Brain pericyte (primary cell): ENCODE measurements at places on chromosomes 4 and X.

DNA sequence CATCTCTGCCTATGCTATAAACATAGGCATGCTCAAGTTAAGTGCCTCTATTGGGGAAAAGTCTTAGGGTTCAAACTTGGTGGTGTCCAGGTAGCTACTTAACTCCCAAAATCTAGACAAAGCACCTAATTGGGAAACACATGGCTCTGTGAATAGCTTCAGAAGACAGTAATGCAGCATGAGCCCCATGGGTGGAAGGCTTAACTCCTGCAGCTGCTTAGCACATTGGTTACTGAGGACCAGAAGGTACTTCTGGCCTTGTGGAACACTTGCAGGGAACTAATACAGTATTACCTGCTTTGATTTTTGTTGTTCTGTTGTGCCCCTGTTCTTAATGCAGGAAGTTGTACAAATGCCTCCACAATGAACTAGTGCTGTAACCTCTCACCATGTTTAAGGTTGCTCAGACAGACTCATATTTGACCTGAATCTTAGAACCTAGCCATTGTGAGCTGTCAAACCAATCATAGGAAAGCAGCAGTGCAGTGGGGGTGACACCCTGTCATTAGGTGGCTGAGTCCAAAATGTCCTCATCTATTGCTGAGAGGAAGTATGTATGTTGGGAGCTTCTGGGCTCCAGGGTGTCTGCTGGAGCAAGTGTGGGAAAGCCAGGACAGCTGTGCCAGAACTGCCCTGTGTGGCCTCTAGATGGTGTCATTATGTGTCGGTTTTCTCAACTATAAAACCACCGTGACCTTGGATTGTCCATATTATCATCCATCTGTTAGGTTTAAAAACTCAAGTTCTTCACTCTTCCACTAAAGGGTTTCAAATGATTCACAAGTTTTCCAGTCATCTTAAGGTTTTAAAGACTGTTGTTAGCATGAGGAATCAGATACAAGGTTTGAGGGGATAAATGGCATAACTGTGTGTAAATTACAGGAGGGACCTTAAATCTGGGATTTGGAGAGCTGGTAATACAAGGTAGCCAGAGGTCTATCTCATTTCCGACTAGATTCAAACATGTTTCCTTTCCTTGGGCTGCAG is 69.9 kb upstream of the WDR1 start:
- no peak for DNase-seq

GRCh38 chrX:126718440-126718839 is 101.1 kb upstream of the PRR32 start:
- DNase-seq = no peak

GRCh38 chrX:109691277-109691676 is 41.8 kb downstream of the ACSL4 start:
- no peak for DNase-seq

- peak; percentile 47 for DNase-seq
These were observed 15.9 kb upstream of the MAP9 start for GRCh38 chr4:155392481-155393184.

DNA sequence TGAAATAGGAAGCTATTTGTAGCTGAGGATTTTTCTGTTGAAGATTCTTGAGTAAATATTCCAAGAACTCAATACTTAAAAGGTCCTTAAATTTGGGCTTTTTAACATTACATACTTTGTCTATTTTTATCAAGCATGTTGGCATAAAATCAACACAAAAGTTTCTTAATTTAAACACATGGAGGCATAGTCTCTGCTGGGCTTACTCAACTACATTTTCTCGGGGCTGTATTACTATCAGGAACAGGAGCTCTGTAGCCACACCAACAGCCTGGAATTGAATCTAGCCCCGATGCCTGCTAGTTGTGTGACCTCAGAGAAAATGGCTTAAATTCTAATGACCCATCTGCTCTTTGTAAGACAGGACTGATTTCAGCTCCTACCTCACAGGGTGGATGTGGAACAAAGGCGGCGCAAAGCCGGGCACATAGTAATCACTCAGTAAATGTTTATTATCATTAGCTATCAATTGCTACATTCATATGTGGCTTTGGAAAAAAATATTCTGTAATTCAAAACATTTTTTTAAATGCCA is 207.0 kb downstream of the NSUN7 start:
- no peak for DNase-seq
